ENCODE measurements at places on chromosomes 13 and 19.

DNA sequence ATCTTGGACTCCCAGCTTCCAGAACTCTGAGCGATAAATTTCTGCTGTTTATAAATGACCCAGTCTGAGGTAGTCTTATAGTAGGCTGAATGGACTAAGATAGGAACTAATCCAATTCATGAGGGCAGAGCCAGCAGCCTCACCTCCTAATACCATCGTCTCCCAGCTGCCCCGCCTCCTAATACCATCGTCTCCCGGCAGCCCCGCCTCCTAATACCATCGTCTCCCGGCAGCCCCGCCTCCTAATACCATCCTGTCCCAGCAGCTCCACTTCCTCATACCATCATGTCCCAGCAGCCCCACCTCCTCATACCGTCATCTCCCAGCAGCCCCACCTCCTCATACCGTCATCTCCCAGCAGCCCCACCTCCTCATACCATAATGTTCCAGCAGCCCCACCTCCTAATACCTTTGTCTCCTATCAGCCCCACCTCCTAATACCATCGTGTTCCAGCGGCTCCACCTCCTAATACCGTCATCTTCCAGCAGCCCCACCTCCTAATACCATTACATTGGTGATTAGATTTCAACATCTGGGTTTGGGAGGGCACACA is 2.4 kb upstream of the ARGLU1 start:
- DNase-seq: peak; percentile 47

DNA sequence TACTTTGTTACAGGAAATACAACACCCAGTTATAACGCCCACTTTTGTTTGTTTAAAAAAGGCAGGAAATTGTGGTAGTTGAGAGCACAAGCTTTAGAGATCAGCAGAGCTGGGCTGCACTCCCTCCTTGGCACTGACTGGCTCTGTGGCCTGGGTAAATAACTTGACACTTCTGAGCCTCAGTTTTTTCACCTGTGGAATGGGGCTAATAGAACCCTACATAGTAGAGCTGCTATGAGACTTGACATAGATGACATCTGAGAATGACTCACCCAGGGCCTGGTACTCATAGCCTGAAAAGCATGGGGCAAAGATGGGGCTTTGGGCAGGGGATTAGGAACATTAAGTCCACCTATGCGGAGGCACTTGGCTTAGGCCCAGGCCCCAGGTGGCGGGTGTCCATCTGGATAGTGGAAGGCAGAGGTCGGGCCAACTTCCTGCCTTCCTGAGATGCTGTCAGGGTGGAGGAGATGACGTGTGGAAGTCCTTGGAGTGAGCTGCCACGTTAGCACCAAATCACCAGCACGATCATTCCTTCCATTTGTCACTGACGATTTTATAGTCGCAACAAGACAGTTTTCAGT is 159.1 kb downstream of the KATNAL1 start:
- no peak for DNase-seq

- DNase-seq: no peak
Observed at GRCh38 chr19:2244486-2244885, 4.6 kb upstream of the AMH start.

DNA sequence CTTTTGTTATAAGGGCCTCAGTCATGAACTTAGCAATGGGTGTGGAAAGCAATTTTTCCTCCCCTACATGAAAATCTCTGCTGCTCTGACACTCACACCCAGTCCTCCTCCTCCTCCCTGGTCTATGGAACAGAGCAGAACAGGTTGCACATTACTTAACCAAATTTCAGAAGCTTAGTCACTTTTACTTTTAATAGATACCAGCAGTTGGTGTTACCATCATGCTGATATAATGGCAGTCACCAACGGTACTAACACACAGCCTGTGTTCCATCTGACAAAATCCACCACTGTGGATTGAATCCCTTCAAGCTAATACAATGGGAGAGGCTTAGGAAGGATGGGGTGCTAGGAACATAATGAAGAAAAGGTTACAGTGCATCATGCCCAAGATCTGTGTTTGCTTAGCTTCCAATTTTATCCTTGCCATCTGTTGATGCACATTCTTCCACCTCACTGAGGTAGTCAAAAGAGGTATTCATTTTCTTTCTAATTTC is 9.8 kb downstream of the TPT1 start:
- DNase-seq: no peak

GRCh38 chr13:106489849-106490568 is 45.5 kb downstream of the EFNB2 start:
- no peak for DNase-seq

DNA sequence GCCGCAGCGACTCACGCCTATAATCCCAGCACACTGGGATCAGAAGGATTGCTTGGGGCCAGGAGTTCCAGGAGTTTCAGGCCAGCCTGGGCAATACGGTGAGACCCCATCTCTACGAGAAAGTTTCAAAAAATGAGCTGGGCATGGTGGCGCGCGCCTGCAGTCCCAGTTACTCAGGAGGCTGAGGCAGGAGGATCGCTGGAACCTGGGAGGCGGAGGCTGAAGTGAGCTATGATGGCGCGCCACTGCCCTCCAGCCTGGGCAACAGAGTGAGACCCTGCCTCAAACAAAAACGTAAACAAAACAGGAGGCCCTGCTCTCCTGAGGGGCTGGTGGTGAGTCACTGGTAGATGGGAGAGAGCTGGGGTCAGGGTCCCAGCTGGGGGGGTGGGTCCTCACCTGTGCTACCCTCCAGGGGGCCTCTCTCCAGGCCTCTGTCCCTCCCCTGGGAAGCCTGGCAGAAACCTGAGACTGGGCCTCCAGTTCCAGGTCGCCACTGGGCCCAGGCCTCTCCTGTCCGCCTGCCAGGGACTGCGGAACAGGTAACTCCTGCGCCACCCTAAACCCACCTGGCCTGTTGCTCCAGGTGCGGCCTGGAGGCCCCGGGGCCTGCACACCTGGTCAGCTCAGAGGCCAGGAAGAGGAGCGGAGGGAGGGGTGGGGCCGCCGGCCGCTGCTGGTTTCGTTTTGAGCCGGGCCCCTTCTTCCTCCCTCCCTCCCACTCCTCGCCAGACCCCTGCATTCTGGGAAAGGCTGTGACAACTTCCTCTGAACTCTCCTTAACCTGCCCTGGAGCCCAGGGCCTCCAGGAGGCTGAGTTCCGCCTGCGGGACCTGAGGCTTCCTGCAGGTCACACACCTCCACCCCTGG is 17.2 kb upstream of the ZBTB7A start:
- DNase-seq: no peak

DNA sequence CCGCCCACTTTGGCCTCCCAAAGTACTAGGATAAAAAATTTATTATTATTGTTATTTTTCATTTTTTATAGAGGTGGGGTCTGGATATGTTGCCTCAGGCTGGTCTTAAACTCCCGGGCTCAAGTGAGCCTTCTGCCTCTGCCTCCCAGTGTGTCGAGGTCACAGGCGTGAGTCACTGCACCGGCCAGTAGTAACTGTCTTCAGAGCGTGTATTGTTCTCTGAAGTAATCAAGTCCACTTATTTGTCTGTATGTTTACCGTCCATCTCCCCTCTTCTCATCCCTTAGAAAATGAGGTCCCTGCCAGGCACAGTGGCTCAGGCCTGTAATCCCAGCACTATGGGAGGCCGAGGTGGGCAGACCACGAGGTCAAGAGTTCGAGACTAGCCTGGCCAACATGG is 18.2 kb upstream of the SULT2B1 start:
- DNase-seq: no peak

- DNase-seq: no peak
Observed at GRCh38 chr19:1840541-1841115, 7.7 kb downstream of the REXO1 start.

DNA sequence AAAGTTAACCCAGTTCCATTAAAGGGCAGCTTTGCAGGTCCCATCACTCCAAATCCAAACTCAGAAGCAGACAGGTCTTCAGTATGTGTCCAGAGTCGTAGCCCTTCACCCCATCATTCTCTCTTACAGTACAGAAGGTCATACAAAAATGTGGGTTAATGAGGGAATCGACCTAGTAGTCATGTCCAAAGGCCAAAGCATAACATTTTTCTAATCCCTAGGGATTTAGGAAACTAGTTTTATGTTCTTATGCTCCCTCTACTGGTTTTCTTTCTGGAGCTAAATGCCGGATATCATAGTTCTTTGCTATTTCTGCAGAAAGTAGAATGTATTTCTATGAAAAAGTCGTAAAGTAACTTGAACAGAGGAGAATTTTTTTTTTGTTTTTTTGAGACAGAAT is 72.2 kb downstream of the DHRS12 start:
- no peak for DNase-seq

DNA sequence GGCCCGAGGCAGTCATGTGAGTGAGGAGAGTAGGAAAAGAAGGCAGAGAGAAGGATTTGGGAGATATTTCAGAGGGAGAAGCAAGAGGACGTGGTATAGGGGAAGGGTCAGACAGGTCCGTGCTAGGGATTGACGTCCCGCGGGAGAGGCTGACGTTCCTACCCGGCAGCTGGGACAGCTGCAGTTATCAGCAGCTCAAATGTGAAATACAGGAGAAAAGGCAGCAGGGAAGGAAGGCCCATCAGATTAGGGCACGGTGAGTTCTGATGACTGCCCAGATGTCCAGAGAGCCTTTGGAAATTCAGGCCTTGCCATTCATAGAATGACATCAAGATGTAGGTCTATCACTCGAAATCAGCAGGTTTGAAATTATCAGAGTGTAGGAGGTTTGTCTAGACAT is 88.4 kb downstream of the IRS2 start:
- no peak for DNase-seq

GRCh38 chr13:88979465-88980175 is 1308.4 kb downstream of the SLITRK5 start:
- DNase-seq: no peak

- DNase-seq: no peak
Observed at GRCh38 chr13:24741016-24741662, 22.8 kb upstream of the RNF17 start.

DNA sequence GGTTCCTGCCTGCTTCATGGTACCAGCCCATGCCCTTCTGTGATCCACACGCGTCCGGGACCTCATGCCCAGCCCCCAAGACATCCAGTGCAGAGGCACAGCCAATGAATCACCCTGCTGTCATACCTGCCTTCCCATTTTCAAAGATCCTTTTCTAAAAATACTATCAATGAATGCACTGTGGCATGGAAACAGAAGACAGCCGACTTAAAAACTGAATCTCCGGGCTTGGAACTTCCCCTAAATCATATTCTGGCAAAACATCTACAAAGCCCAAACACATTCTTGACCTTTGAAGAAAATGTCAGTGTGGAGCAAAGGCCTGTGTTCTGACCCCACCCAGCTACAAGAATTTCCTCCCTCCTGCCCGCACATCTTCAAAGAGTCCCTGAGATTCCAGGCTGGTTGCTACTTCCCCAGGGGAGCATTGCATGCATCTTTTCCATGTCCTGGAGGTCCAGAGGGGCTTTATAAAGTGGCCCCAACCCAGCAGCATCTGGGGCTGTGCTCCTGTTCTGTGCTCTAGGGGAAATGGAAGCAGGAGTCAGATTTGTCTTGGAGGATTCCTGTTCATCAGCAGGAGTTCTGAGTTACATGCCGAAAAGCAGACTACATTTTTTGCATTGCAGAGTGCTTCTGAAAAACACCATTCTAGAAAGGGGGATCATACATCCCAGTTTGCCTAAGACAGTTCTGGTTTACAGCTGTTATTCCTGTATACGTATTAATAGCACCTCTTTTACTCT is 135.2 kb downstream of the USP12 start:
- no peak for DNase-seq

GRCh38 chr13:79456051-79456450 is 24.9 kb upstream of the NDFIP2 start:
- DNase-seq: no peak

DNA sequence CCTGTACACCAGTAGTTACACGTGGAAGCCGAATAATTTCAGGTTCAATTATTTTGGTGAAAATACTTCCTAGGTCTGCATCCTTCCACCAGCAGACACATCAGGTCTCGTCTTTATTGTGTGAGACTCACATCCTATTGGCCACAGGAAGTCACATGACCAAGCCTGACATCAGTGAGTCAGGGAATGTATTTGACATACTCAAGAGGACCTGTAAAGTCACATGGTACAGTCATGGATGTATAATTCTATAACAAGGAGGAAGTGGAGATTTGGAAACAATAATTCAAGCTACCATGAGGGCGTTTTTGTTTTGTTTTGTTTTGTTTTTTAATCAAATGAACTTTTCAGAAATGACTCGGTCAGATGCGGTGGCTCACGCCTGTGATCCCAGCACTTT is 9.3 kb upstream of the HIF3A start:
- no peak for DNase-seq

DNA sequence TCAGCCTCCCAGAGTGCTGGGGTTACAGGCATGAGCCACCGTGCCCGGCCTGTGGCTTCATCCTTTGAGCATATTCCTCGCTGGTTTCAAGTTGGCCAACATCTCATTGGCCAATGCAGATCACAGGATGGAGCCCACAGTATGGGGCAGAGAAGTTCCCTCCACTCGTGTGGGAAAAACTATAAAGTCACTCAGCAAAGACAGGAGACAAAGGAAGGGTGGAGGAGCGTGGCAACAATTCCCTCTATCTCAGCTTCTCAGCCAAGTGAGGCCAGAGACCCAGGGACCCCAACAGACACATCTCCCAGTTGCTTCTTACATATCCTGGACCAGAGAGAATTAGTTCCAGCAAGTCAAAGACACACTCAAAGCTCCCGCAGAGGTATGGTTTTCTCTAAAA is 184.6 kb upstream of the SOX1 start:
- no peak for DNase-seq

DNA sequence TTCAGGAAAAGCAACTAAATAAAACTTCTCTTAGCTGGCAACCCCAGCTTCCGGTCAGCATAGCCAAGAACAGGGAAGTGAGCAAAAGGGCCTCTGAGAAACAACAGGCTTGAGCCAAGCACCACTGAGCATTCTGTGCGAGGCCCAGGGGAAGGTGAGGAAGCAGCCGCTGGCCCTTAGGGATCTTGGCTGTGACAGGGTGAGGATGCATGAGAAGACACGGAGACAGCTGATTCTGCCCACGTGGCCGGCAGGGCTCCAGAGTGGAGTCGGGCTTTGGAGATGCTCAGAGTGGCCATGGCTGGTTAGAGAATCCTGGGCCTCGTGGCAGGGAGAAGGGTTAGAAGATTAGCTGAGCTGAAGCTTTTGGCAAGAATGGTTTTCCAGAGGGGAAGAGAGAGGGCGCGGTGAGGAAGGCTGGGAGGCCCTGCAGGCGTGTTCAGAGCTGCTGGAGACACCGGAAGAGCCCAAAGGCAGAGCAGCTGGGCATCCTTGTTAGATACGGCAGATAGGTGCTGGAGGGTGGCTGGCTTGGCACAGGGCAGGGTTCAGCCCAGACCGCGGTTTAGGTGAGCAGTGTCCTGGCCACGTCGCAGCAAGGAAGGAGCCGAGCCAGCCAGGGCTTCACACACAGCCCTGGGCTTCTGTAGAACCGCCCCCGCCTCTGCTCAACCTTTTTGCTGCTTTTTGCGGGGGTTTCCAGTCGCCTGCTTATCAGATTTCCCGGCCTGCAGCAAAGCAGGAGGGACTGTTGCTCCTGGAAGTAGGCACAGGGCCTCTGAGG is 17.3 kb downstream of the UPF1 start:
- DNase-seq: no peak

- DNase-seq: no peak
Observed at GRCh38 chr13:76994281-76994680, 2.4 kb downstream of the CLN5 start.

Measured in stimulated activated CD8-positive, alpha-beta memory T cell treated with anti-CD3 and anti-CD28 coated beads, Interleukin-4, amount 100 ng/mL, for 1 hour (primary cell).